Skeletal muscle cell (primary cell): ENCODE measurements at places on chromosomes 1 and 21.

DNA sequence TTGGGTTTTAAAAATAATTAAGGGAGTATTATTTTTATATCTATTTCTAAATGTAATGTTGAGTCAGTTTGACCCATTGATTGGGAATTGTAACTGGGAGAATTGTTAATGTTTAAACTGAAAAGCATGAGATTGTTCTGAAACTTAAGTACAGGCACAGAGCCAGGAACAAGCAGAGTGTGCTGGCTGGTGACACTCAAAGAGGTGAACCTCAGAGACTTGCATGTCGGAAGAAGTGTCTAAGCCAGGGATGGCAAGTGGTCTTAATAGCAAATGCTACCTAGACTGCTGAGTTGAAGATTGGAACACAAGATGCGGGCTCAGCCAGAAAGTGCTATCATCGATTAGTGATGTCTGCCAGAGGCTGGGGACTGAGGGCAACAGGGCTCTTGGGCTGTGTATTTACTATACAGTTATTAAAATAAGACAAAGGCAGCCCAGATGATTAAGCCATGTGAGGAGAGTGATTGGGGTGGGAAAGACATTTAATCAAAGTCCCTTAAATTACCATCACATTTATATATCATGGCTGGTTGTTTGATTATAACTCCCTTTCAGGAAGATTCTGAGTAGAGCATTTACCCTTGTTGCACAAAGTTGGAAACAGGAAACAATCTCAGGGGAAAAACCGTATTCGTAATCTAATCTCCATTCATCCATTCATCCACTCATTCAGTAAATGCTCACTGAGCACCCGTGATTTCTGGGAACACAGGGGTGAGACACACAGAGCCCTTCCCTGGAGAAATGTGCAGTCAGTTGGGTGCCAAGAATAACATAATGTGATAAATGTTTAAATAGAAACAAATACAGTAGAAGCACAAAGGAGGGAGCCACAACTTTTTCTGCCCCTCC, 42.8 kb downstream of the C8A start:
- DNase-seq, result no peak

GRCh38 chr21:45957981-45958600, 23.5 kb upstream of the COL6A1 start:
- peak; percentile 15 for DNase-seq

DNA sequence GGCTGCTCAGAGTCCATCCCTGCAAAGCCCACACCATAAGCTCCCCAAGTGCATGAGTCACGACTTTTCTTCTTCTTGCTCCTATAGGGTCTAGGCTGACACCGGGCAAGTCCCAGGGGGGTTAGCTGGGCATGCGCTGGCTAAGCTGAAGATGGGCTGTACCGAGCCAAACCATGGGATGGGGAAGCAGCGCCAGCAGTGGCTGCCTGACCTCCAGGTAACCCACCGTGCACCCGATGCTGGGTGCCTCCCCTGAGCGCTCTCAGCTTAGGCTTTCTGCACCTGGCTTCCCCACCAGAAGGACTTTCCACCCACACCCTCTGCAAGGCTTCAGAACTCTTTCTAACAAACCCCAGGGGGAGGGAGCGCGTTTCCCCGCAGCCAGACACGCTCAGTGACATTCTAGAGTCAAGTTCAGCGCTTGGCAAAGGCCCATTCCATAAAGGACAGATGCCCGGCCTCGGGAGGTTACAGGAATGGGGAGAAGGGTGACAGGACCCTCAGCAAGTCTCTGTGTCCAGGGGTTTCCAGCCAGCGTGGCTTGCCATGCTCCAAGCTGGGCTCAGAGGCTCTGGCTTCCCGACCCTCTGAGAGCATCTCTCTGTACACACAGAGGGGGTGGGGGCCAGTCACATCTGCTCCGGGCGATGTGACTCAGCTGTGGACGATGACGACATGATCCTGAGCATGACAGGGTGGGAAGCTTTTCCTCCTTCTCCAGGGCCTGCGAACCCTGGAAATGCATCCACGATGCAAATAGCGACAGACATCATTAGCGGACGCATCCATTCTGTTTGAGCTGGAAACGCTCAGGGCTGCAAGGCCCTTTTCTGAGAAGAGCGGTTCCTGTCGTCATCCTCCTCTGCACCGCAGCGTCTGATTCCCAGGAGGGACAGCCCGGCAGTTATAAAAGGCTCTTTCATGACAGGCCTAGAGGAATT, 107.8 kb downstream of the SIK1 start:
- peak; percentile 67 for DNase-seq

DNA sequence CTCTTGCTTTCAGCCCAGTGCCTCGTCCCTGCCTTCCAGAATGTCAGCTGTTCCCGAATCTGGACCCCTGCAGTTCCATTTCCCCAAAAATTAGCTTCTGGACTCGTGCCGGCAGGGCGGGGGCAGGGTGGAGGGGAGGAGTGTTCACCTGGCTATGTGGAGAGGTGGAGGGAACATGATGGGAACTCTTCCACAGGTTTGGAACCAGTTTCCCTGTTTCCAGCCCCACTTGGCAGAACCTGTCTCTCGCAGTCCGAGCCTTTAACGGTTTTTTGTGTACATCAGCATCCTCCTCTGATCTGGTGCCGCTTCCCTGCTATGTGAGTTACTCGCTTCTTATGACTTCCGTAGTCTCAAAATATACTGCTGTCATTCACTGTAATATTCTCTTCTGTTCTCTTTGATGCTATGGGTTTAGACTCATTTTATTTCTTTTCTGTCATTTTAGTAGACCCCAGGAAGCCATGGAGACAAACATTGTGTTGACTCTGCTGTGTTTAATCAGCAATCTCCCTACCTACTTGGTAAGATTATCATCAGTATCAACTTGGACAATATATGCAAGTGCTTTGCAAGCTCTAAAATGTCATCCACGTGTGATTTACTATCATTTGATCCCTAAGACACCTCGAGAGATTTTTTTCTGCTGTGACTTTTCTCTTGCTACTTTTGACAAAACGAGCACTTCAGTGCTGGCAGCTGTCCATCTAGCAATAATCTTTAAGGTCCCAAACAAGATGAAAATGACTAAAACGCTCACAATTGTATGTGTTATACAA, 33.3 kb upstream of the HNRNPU start:
- no peak for DNase-seq

DNA sequence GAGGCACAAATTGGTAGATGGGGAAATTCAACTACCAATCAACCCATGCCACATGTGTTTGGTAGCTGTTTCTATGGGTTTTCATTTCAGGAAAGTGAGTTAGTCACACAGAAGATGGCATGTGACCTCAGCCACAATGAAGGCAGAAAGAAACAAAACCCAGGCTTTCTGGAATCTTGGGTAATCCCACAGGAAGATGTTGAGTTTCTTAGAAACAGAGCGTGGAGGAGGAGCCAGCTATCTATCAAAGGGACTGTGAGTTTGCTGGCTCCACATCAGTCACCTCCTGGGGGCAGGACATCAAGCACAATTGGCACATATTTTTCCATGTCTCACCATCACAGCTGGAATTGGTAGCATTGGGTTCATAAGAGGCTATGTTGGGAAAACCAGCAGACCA, 188.9 kb upstream of the PLXNA2 start:
- peak; percentile 31 for DNase-seq

GRCh38 chr1:25695771-25696311, 79.2 kb downstream of the MAN1C1 start:
- peak; percentile 90 for DNase-seq

DNA sequence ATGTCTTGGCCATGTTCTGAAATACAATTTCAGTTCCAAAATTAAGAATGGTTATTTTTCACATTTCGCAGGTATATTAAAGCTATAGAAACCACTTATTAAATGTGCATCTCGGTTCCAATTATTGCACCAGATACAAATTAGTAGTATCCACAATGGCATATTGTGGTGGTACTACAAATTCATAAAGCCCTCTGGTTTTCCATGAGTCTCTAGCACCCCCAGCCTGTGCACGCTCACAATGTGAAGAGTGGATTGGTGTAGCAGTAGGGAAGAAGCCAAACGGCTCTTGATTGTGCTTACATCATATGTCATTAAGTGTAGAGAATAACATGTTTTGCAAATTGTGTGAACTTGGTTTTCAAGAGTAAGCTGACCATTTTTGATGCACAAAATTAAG, 1.9 kb upstream of the BRINP3 start:
- no peak for DNase-seq

DNA sequence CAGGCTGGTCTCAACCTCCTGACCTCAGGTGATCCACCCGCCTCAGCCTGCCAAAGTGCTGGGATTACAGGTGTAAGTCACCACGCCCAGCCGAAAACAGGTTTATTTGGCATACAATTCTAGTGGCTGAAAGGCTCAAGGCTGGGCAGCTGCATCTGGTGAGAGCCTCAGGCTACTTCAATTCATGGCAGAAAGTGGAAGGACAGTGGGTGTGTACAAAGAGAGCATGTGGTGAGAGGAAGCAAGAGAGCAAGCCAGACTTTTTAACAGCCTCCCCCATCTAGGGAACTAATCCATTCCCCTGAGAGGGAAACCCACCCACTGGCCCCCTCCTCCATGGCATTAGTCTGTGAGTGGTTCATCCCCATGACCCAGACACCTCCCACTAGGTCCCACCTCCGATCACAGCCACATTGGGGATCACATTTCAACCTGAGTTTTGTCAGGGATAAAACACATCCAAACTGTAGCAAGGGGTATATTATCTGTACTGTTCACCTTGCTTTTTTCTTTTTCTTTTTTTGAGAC, 9.5 kb downstream of the BMP8A start:
- DNase-seq, result no peak

GRCh38 chr1:117286145-117286544, 75.4 kb upstream of the VTCN1 start:
- no peak for DNase-seq

GRCh38 chr1:12469990-12470389, 148.0 kb downstream of the DHRS3 start:
- DNase-seq, result no peak

GRCh38 chr1:96880626-96881025, 159.0 kb downstream of the PTBP2 start:
- no peak for DNase-seq

DNA sequence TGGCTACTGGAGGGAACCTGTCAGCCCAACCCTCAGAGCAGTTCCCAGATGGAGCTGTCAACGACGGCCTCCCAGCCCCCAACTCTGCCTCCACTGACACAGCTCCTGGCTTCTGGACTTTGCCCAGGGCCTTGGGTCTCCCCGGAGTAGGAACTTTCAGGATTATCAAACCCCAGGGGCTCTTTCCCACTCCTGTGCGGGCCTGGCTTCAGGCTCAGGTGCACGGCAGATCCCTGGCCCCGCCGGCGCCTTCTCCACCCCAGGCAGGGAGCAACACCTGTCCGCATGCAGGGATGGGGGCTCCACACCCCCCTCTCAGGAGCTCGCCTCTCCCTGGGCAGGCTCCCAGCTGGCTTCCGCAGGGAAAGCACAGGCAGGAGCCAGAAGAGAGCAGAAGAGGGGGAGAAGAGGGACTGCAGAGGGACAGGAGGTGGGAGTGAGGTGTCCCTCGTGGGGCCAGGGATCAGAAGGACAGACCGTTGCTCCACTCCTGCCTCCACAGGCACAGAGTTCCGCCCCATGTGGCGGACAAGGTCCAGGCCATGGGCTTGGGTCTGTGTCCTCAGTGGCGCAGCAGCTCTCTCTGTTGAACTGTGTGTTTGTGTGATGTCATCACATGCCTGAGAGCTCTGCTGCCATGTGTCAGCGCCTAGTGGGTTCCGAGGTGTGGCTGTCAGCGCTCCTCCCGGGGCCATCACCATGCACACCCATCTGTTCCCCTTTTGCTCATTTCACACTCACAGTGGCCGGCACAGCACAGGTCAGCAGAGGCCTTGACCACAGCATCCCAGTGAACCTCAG, 107.7 kb downstream of the PDE9A start:
- no peak for DNase-seq

- no peak for DNase-seq
These were observed 227.3 kb upstream of the TMEM51 start for GRCh38 chr1:14926229-14926628.

- DNase-seq, result no peak
These were observed 2.8 kb downstream of the CERS2 start for GRCh38 chr1:150971583-150972416.

GRCh38 chr1:30521261-30521865, 202.0 kb downstream of the MATN1 start:
- no peak for DNase-seq

DNA sequence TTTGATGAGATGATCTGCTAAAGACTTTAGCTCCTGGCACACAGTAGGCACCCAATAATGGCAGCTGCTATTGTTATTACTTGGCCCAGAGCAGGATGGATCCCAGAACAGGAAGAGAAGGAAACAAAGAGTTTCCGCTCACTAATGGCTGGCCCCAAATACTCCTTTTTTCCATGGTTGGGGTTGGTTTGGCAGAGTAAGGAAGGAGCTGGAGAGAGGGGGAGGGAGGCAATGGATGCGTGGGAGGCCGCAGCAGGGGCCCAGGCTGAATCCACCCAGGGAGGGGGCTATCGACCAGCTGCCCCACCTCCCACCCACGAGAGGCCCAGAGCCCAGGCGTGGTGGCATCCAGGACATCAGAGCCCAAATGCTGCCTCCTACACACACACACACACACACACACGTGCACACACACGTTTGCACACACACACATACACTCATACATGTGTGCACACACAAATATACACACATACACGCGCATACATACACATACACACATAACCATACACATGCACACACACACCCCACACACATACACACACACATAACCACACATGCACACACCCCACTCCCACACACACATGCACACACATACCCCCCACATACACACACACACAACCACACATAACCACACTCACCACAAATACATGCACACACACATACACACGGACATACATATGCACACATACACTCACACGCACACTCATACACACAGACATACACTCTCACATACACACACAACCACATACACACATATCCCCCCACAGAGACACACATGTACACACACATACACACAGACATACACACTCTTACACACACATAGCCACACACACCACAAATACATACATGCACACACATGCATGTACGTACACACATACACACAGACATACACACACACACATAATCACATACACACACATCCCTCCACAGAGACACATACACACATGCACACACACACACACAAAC, 25.2 kb downstream of the C1QB start:
- no peak for DNase-seq

DNA sequence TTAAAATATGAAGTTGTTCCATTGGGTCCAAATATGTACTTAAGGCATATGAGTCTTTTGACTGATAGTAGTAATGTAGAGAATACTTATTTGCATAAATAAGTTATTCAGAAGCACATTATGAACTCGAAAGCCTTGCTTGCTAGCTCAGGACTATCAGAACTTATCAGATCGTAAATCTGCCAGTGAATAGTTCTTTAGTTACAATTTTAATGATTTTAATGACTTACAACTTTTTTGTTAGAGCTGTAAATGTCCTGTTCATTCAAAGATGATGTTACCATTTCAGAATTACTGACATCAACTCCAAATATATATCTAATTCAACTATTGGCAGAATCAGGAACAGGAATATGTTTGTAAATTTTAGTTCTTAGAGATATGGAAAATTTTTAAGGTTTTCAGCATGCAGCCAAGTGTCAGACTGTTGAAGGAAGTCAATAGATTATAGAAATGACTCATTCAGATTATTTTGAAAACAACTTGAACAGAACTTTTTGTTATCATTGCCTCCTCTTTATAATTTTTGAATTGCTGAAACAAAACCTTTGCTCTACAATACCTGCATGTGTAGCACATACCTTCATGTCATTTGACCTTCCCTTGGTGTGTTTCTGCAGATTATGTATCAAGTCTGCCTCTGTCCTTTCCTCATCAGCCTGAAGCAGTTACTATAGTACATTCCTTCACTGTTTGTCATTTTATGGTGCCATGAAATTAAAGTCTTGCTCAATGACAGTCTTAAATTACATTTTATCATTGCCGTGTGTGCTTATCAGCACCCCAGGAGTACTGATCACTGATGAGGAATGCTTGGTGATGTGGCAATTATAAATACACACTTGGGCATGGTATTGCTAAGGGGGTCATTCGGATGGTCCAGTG, 44.9 kb downstream of the LRRC8D start:
- DNase-seq, result no peak
